Left renal cortex interstitium (tissue), 4 donors: ENCODE measurements at places on chromosomes 11 and 22. TPM values are rescaled to one million over a fixed set of nuclear protein-coding genes. Genes with fewer than 3 reads are reported as not detected.

POTEH gene
- polyA plus RNA-seq: not detected

MYBPC3 gene
- not detected for polyA plus RNA-seq

LARGE1 gene
- polyA plus RNA-seq: 24.6 TPM

GRM5 gene
- 0.29 TPM for polyA plus RNA-seq

IGLL1 gene
- polyA plus RNA-seq: 0.51 TPM

EIF3M gene
- 604 TPM for polyA plus RNA-seq

PHF21B gene
- 8.9 TPM for polyA plus RNA-seq

GAL gene
- polyA plus RNA-seq: 0.17 TPM

RHOD gene
- polyA plus RNA-seq: 10.6 TPM

KLHL35 gene
- 0.76 TPM for polyA plus RNA-seq

DNA sequence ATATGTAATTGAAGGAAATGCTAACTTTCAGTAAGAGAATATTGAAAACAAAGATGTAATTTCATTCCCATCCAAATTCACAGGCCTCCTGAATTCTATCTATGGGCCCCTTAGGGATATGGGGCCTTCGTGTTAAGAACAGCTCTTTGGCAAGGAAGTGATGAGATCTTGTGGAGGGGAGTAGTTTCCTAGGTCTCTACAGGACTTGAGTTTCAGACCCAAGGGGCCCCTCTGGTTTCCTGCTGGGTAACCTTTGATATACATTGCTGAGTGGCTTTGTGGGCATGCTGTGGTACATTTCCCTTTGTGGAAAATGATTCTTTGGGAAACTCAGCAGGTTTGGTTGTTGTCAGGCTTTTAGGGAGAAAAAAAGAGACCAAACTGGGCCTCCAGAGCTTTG lies 6.2 kb downstream of the STIM1 start:
- DNase-seq: no peak

DNA sequence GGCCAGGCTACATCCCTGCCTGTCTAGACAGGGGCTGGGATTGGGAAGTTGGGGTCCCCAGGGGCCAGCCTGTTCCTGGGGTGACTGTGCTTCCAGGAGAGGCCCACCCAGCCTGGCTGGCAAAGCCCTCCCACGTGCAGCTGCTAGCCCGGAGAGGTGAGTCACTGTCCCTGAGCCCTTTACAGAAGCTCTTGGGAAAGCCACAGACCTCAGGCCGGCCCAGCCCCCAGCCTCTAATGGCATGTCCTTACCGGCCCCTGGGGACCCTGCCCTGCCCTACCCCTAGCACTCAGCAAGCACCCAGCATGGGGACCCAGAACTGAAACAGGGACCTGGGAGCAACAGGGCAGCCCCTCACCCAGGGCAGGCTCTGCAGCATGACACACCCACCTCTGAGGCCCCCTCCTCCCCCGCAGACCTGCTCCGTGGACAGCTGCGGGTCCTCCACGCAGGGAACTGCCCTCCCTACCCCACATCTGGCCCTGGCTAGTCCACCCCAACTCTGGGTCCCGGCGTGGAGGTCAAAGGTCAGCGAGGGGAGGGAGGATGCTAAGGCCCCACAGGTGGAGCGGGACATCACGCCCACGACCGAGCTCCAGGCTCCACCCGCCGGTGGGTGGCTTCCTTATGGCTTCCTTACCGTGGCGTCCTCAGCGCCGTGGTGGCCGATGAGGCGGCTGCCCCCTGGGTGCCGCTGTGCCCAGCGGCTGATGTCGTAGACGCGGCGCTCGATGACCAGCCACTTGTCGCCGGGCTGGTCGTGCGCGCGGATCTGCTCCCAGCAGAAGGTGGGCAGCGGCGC lies 615 bp downstream of the FADS3 start:
- no peak for DNase-seq

GRCh38 chr22:40396882-40397281 lies 26.5 kb downstream of the SGSM3 start:
- peak; percentile 59 for DNase-seq

DNA sequence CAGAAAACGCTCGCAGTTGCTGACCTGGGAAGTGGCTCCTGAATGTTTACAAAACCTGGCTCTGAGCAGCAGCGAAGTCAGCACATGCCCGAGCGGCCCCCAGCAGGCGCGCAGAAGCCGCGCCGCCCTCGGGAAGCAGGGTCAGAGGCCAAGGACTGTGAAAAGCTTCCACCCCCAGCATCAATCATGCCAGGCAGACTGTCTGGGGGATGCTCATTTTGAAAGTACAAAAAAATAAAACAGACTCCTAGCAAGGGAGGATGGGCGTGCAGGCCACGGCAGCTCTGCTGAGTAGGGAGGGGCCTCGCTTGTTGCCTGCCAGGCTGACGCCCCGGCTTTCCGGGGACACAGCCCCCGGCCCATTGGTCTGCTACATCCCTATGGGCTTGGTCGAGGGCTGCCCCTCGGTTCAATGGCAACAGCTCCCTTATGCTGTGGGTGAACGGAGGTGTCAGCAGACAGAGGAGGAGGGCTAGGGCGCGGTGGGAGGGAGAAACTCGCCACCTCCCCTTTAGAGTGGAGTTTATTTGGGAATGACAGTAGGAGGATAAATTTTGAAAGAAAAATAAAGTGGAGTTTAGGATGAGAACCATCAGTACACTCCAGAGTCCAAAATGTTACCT lies 37.7 kb upstream of the GNB1L start:
- DNase-seq: no peak

DNA sequence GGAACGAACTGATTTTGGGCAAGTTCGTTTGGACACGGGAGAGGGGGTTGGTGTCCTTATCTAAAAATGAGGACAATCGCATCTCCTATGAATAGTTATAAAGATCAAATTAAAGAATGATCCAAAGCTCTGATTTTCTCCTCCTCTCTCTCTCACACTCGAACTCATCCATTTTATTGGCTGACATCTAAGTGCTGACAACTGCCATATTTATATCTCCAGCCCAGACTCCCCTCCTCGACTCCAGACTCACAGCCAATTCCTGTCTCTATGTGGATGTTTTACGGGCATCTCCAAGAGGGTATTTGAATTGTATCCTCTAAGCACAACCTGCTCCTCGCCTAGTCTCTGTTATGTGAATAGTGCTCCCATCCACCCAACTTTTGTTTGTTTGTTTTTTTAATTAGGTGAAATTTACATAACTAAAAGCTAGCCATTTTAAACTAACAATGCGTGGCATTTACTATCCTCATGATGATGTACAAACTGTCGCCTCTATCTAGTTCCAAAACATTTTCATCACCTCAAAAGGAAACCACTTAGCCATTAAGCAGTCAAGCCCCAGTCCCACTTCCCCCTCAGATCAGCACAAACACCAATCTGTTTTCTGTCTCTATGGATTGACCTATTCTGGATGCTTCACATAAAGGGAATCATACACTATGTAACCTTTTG lies 4.0 kb downstream of the SYN3 start:
- no peak for DNase-seq

DNA sequence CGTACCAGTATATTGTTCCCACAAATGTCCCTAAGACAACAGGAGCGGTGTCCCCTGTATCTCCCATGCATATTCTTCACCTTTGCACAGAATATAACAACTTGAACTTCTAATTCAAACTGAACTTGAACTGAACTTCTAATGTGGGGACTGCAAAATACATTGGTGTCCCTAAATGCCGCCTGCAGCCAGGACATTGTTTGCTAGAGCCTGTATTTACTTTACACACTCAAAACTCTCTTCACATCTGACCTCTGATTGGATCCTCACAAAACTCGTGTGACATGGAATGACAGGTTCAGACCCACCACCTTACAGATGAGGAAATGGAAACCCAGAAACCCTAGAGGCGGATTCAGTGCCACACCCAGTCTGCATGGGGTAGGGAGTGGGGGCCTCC lies 6.4 kb downstream of the CPT1A start:
- no peak for DNase-seq

- no peak for DNase-seq
Measured at GRCh38 chr22:32561163-32561562, 86.6 kb downstream of the FBXO7 start.

GRCh38 chr11:96781082-96781481 lies 391.3 kb downstream of the JRKL start:
- DNase-seq: no peak
